NCI-H69 (cell line): ENCODE measurements at places on chromosomes 11 and 22.
A peak's percentile ranks its signal among the peaks of the same experiment; 100 is the strongest.

- no peak for DNase-seq
Observed at GRCh38 chr11:6625156-6625831, 6.1 kb upstream of the TPP1 start.

- DNase-seq: peak; percentile 62
Observed at GRCh38 chr11:74442636-74443035, 24.7 kb downstream of the KCNE3 start.

- peak; percentile 79 for DNase-seq
Observed at GRCh38 chr11:28760676-28761390, 652.6 kb downstream of the METTL15 start.

- peak; percentile 72 for DNase-seq
Observed at GRCh38 chr11:64035576-64035975, at the start of gene FLRT1. TSS of gene FLRT1 (plus strand) at chr11:64035931. CDS start at chr11:64116268, 80,337 bp downstream.

- DNase-seq: peak; percentile 24
Observed at GRCh38 chr22:30821863-30822215, 127.2 kb downstream of the OSBP2 start.

DNA sequence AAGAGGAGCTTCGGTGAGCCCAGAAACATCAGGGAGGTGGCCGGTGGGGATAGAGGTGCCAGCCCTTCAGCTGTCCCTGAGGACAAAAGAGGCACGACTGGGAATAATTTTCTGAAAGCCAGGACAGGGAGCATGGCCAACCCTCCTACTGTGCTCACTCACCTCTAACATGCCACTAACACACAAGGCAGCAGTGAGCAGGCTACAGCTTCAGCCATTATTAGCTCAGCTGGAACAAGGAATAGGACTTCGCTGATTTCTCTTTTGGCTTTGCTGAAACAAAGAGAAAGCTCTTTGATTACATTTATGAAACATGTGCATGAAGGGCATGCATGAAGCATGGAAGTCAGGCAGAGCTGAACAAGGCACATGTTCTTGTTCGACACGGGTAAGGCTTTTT, 12.1 kb upstream of the OR10A5 start:
- no peak for DNase-seq

GRCh38 chr11:129249351-129249750, 57.2 kb upstream of the ARHGAP32 start:
- DNase-seq: no peak

DNA sequence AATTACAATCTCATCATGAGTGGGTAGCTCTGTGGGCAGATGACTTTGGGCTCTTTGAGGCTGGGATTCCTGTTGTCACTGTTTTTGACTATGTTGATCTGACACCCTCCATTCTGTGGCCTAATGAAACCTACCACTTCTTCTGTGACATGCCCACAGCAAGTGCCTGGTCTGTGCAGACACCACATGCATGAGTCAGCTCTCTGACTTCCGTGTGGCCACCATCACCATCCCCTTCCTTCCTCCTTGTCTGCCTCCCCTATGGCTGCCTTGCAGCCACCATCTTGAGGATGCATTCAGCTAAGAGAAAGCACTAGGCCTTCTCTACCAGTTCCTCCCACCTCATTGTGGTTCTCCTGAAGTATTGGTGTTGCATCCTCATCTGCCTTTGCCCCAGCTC, 15.3 kb upstream of the OR10V1 start:
- no peak for DNase-seq

DNA sequence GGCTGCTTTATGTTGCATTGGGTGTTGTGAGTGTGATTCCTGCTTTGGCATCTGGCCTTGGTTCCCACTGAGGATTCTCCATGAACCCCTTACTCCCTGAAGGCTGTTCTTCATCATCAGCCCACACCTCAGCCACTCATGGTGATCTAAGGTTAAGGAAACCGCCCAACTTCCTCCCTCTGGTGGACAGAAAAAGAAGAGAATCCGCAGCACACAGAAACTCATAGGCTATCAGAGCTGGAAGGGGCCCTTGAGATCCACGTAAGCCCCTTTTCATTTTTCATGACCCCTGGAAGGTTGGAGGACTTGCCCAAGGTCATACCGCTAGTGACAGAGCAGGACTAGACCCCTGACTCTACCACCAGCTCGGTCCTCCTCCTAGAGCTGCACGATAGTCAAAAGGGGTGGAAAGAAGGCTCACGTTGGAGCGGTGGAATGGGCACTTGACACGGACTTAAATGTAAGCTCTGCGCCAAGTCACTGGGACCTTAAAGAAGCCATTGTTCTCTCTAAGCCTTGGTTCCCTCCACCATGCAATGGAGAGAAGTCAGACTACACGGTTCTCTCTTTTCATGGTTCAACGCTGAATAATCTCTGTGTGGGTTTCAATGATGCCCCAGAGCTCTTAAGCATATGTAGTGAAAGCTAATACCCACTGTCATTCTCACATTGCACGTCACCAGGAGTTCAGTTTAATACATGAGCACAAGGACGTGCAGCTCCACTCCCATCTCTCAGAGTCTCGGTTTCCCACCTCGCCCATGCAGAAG, 83.6 kb upstream of the CRTAM start:
- peak; percentile 32 for DNase-seq

- no peak for DNase-seq
Observed at GRCh38 chr22:49964136-49965090, 3.8 kb downstream of the PIM3 start.

DNA sequence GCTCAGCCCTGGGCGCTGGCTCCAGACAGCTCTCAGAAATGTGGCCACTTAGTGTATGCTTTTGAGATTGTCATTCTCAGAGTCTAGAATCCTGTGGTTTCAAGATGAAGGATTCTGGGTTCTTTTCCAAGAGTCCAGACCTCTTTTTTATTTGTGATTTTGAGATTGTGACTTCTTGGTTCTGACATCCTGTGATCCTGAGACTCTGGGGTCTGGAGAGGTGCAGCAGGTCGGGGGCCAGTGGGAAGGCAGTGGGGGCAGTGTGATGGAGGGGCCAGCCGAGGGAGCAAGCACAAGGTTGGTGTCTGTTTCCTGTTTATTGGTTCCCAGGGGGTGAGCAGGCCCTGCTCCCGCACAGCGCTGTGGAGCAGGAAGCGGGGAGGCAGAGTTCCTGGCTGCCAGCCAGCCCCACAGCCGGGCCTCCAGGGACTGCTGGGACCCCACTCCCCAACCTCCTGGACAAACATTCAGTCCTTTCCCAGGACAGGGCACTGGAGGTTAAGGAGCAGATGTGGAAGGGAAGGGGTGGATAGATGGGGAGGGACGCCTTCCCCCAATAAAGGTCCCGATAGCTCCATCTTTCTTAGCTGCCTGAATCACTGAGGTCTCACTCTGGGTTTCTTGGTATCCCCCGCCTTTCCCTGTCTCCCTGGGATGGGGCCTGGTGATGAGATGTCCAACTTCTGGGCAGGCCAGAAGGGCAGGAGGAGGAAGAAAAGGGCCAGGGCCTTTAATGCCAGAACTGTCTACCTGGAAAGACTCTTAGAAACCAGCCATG, 13.7 kb downstream of the ARHGEF17 start:
- DNase-seq: peak; percentile 79

DNA sequence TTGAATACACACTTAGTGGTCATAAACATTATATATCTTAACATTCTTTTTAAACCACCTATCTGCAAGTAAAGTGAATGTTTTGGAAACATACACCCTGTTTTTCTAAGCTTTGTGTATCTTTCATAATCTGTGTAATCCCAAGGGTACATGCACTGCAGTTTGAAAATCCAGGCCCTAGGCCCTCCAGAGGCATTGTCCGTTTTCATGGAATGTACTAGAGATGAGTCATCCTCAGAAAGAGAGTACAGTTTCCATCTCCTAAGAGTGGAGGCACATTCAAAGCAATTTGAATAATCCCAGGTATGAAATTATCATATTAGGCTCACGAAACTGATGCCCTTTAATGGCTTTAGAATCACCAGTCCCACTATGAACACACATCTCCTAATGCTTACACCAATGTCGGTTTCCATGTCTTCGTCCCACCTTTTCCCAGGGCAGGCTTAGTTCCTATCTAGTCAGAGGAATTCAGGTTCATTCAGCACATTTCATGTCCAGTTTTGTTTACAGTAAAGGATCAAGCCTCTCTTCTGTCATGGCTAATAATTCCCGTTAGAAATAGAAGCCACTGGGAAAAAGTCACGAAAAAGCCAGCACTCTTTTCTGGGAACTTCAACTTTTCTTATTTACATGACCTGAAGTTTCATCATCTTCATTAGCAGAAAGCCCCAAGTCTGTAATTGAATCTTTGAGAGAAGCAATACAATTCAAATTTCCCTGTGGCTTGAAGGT, 39.5 kb upstream of the CD44 start:
- no peak for DNase-seq

DNA sequence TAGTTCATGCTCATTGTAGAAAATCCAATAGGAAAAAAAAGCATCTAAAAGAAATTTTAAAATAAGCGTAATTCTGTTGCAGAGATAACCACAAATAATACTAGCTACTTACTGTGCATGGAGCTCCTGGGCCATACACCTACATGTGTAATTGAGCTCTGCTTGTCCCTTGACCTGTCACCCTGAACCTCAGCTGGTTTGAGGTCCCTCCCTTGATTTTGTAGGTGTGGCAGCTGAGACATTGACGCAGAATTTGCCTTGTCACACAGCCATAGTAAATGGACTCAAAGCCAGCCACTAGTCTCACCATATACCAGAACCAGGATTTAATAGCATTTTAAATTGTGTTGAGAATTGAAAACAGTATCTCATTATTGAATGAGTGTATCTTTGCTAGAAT, 135.3 kb downstream of the MORC2 start:
- DNase-seq: no peak

DNA sequence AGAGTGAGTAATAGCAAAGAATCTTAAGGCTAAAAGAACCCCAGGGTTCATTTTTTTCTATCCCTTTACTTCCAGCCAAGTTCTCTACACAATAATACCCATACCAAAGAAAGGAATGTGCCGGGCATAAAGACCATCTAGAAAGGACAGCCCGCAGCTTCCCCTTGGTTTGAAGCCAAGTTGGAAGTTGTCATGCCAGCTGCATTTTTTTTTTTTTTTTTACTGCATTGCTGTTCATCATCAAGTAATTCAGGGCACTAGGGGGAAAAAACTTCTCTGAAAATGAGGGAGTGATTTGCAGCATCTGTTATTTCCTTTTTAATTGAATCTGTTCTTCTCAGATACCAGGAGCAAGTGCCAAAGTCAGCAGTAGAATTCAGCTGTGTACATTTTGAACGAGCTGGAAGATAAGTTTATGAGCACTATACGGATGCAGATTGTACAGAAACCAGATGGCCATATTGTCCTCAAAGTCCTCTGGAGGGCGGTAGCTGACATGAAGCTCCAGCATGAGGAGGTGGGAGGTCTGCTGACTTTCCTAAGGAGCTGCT, 56.4 kb downstream of the UBASH3B start:
- peak; percentile 29 for DNase-seq

- no peak for DNase-seq
Observed at GRCh38 chr11:15171956-15172355, 57.2 kb downstream of the INSC start.

DNA sequence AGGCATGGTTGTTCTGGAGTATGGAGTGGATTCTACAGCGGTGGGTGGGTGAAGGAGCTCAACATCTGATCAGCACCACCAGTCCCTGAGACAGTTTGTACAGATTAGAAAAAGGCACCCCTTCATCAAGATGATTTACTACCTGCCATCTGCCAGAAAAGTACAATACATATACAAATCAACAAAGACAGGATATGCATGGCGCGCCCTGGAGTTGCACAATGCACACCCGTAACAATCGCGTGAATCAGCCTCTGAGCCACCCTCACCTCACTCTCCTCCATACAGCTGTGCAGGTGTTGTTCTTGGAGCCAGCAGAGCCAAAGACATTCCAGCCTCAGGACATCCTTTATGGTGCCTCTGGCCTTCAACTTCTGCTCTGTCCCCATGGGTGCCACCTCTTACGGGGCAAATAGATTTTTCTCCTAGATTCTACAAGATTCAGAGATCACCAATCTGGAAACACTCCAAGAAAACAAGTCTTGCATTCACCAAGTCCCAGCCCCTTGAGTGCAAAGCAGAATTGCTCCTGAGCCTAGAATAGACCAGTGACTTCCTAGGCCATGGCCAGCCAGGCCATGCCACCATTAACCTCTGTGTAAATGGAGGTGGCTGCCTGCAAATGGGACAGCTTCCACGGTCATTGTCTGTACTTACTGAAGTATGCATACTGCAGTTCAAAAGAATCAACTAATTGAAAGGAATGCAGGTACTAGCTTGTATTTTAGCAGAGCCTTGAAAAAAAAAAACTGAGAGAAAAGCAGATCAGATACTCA, 490.9 kb downstream of the SOX6 start:
- peak; percentile 24 for DNase-seq

DNA sequence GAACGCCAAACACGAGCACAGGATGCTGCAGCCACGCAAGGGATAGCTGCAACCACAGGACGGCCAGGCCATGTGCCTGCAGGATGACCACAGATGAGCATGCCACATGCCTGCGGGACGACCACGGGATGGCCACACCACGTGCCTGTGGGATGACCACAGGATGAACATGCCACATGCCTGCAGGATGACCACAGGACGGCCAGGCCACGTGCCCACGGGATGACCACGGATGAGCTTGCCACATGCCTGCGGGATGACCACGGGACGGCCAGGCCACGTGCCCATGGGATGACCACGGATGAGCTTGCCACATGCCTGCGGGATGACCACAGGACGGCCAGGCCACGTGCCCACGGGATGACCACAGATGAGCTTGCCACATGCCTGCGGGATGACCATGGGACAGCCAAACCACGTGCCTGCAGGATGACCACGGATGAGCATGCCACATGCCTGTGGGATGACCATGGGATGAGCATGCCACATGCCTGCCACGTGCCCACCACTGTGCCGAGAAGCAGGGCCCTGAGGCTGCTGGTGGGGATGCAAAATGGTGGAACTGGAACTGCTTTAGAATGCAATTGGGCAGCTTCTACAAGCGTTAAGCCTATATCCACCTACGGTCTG, 12.8 kb upstream of the MOB2 start:
- DNase-seq: no peak

DNA sequence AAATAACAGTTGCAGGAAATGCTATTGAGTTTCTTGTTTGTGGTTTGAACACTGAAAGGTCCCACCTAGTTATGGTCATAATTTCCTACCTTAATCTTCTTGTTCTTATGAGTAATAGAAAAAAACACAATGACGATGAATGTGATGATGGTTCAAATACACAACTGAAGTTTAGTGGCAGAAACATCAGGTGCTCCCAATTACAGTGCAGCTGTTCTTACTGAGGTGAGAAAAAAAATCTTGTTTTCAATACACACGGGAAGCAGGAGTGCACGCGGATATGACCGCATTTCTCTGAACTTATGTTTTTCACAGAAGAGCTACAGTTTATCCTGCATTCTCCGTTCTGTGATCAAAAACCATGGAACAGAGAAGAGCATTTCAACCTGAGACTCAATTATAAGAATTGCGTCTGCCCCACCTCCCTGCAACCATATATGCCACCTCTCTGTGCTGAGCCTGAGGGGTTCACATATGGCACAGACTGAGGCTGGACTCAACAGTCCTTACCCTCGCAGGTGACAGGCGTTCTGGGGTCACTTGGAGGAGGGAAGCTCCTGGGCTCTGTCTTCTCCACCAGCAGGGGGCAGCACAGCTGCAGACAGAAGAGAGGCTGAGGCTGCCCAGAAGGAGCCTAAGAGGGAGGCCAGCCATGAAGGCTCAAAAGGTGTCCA, 99.7 kb upstream of the IGLL5 start:
- DNase-seq: peak; percentile 61
